ENCODE measurements at places on chromosomes 4 and X. TPM values are rescaled to one million over a fixed set of nuclear protein-coding genes. Genes with fewer than 3 reads are reported as not detected.

Gene G6PD
- 28.5 TPM for total RNA-seq

Gene CXCL3
- 1.5 TPM for total RNA-seq

Gene QRFPR
- total RNA-seq: not detected

Gene GAGE12H
- not detected for total RNA-seq

Gene DCAF16
- 74.1 TPM for total RNA-seq

Gene JCHAIN
- 2.8 TPM for total RNA-seq

Gene ZNF630
- total RNA-seq: 1.3 TPM

Gene TMEM144
- total RNA-seq: not detected

Gene PRDM8
- total RNA-seq: 20.0 TPM

Gene ATOH1
- total RNA-seq: not detected

Gene CT83
- total RNA-seq: not detected

DNA sequence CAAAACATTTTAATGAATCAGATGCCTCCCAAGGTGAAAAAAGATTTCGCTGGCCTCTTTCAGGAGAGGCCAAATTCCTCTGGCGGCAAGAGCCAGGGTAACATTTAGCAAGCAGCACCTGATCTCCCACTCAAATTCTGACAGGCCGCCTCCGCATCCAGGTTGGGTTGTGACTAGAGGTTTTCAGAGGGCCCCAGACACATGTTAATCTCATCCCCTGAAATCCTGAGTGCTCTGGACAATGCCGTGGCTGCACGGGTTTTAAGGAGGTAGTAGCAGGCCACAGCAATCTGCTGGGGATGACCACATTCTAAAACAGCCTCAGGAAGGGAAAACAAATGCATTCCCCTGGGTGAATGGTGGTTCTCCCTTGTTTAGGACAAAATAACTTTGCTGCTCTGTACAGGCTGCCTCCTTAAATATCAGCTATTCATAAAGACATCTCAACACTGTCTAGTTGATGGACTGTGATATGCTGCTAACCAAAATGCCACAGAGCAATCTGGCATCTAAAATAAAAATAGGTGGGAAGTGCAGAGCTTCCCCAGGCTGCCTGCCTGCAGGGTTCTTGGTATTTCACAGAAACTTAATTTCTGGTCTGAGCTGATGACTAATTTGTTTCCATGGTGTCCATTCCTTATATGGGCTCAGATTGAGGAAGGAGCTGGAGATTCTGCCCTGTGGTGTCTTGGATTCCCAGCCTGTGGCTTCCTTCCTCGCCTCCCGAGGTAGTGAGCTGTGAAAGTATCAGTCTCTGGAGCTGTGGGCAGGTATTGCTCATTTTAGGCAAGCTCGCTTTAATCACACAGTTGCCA is 202.0 kb downstream of the DCLK2 start:
- no peak overlapping the region for H3K4me3 ChIP-seq
- H3K4me1 ChIP-seq: peaks cover 4% of the 10 kb centered on the region
- no peaks in the 10 kb centered on the region for H3K27me3 ChIP-seq
- no peak for DNase-seq

GRCh38 chr4:3879681-3880614 is 113.8 kb downstream of the ADRA2C start:
- peaks cover 52% of the 10 kb centered on the region for H3K27me3 ChIP-seq
- peak overlapping the region; percentile 47 for H3K27ac ChIP-seq
- peaks cover 14% of the 10 kb centered on the region for H3K4me1 ChIP-seq
- peaks cover 3% of the 10 kb centered on the region for H3K36me3 ChIP-seq
- peak overlapping the region; percentile 77 for H3K4me3 ChIP-seq

- DNase-seq: no peak
- peaks cover 10% of the 10 kb centered on the region for H3K27me3 ChIP-seq
- peaks cover 3% of the 10 kb centered on the region for H3K36me3 ChIP-seq
- peaks cover 21% of the 10 kb centered on the region for H3K4me1 ChIP-seq
- H3K27ac ChIP-seq: no peak overlapping the region
These were observed 65.8 kb upstream of the SLC4A4 start for GRCh38 chr4:71272976-71273375.

DNA sequence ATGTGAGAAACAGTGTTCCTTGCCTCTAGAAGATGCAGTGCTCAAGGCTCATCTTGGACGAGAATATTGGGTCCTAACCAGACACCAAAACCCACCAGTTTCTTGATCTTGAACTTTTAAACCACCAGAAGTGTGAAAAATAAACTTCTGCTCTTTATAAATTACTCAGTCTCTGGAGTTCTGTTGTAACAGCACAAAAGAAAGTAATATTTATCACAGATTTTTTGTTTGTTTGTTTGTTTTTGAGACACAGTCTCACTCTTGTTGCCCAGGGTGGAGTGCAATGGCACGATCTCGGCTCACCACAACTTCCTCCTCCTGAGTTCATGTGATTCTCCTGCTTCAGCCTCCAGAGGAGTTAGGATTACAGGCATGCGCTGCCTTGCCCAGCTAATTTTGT is 371.1 kb upstream of the NDST4 start:
- no peaks in the 10 kb centered on the region for H3K4me1 ChIP-seq
- no peaks in the 10 kb centered on the region for H3K36me3 ChIP-seq
- no peak overlapping the region for H3K27ac ChIP-seq
- no peaks in the 10 kb centered on the region for H3K27me3 ChIP-seq

DNA sequence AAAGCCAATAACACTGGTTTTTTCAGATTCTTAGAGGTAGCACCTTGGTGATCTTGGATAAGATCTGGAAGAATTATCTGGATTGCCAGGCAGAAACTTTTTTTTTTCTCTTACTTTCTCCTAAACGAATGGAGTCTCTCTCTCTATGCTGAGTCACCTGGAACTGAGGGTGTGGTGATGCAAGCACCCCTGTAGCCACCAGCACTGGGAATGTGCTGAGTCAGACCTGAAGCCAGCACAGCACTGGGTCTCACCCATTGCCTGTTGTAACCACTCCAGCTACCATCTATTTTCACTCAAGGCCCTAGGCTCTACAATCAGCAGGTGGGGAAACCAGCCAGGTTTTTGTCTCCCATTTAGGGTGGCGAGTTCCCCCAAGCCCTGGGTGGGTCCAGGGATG is 923.8 kb downstream of the RAPGEF2 start:
- no peak overlapping the region for H3K4me3 ChIP-seq
- DNase-seq: no peak
- no peak overlapping the region for H3K27ac ChIP-seq

DNA sequence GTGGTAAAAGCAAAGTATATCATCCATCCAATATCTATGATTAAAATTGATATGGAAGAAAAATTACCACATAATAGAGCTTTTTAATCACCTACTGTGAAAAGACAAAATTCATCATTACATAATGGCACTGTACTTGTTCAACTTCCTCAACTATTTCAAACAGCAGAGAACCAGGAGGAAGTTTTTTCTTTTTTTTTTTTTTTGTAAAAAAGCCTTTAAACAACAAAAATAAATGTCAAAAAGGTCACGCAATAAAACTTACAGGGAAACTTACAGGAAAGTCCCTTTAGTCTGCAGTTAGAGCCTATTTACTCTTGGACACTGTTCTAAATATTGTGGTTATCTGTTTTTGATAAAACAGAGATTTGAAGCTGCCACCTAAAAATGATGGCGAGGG is 4.8 kb downstream of the PDGFC start:
- H3K36me3 ChIP-seq: no peaks in the 10 kb centered on the region
- no peak for DNase-seq
- no peaks in the 10 kb centered on the region for H3K4me1 ChIP-seq
- no peak overlapping the region for H3K4me3 ChIP-seq
- no peak overlapping the region for H3K27ac ChIP-seq

- no peak overlapping the region for H3K27ac ChIP-seq
- H3K36me3 ChIP-seq: no peaks in the 10 kb centered on the region
- H3K4me3 ChIP-seq: no peak overlapping the region
- no peaks in the 10 kb centered on the region for H3K27me3 ChIP-seq
- DNase-seq: no peak
- no peaks in the 10 kb centered on the region for H3K4me1 ChIP-seq
These were observed 143.9 kb downstream of the SCFD2 start for GRCh38 chr4:53221832-53222480.

DNA sequence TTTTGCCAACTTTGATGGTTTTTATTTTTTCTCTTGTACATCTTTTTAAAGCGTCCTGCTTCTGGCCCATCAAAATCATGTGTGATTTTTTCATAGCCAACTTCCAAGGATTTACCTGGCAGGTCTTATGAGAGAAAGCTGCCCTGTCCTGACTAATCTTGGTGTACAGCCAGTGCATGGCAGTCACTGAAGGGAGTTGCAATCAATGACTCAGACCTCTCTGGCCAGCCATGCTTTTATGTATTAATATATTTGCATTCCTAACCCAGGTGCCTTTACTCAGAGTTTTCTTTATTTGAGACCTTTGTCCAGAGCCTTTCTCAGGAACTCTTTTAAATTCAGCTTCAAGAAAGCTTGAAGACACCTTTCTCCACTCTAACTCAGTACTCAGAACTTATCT is 691.5 kb upstream of the HTR2C start:
- no peaks in the 10 kb centered on the region for H3K36me3 ChIP-seq
- H3K4me1 ChIP-seq: no peaks in the 10 kb centered on the region
- no peak overlapping the region for H3K27ac ChIP-seq
- H3K27me3 ChIP-seq: no peaks in the 10 kb centered on the region
- DNase-seq: no peak

- no peaks in the 10 kb centered on the region for H3K4me1 ChIP-seq
- H3K27ac ChIP-seq: no peak overlapping the region
- no peak for DNase-seq
These were observed 248.7 kb downstream of the DHX15 start for GRCh38 chr4:24335616-24336015.

- peak; percentile 13 for DNase-seq
- peak overlapping the region; percentile 98 for H3K27ac ChIP-seq
- peaks cover 2% of the 10 kb centered on the region for H3K36me3 ChIP-seq
- no peaks in the 10 kb centered on the region for H3K27me3 ChIP-seq
These were observed 891 bp downstream of the CISD2 start for GRCh38 chr4:102869569-102870197.

GRCh38 chrX:71095555-71095980 is at the start of gene FOXO4:
Gene FOXO4 (plus strand): TSS chrX:71095851. CDS start chrX:71096529, 678 bp downstream.
- H3K4me3 ChIP-seq: peak within 1 kb of the TSS; percentile 96
- DNase-seq: peak; percentile 76
- peaks cover 2% of the 10 kb centered on the region for H3K36me3 ChIP-seq
- peaks cover 25% of the 10 kb centered on the region for H3K4me1 ChIP-seq
- no peaks in the 10 kb centered on the region for H3K27me3 ChIP-seq

- no peak overlapping the region for H3K27ac ChIP-seq
- H3K27me3 ChIP-seq: peaks cover 35% of the 10 kb centered on the region
- DNase-seq: no peak
These were observed 85.0 kb upstream of the MYOZ2 start for GRCh38 chr4:119050527-119051090.

- H3K4me1 ChIP-seq: peaks cover 8% of the 10 kb centered on the region
- H3K27ac ChIP-seq: no peak overlapping the region
- no peak for DNase-seq
- no peaks in the 10 kb centered on the region for H3K27me3 ChIP-seq
- H3K36me3 ChIP-seq: no peaks in the 10 kb centered on the region
These were observed 557.5 kb downstream of the PPARGC1A start for GRCh38 chr4:23332313-23332712.

All from T-helper 17 cell (primary cell).